Right forelimb (tissue), 1 donor: ENCODE measurements at places on chromosomes 4 and X.

- DNase-seq: no peak
These were observed 147.6 kb upstream of the TBC1D9 start for GRCh38 chr4:140903522-140904475.

GRCh38 chrX:54483946-54484345 lies 12.1 kb downstream of the FGD1 start:
- no peak for DNase-seq

DNA sequence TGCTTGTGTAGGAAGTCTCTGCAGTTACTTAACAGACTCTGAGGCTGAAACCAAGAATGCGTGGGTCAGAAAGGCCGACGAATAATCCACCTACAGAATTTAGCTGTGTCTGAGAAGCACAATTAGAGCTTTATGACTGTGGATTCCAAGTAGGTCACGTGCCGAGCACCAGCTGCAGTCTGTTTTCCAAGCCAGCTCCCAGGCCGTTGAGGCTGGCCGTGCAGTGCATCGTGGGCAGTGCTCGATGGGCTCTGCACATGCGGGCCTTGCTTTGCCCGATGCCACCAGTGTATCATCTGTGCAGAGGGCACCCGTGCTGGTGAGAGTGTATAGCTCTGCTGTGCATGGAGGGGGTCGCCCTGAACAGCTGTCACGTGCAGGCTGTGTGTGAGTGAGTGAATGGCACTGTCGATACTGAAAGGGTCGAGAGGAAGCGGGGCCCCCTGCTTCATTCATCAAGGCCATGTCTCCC lies 67.5 kb upstream of the CLDN34 start:
- DNase-seq: peak; percentile 54

DNA sequence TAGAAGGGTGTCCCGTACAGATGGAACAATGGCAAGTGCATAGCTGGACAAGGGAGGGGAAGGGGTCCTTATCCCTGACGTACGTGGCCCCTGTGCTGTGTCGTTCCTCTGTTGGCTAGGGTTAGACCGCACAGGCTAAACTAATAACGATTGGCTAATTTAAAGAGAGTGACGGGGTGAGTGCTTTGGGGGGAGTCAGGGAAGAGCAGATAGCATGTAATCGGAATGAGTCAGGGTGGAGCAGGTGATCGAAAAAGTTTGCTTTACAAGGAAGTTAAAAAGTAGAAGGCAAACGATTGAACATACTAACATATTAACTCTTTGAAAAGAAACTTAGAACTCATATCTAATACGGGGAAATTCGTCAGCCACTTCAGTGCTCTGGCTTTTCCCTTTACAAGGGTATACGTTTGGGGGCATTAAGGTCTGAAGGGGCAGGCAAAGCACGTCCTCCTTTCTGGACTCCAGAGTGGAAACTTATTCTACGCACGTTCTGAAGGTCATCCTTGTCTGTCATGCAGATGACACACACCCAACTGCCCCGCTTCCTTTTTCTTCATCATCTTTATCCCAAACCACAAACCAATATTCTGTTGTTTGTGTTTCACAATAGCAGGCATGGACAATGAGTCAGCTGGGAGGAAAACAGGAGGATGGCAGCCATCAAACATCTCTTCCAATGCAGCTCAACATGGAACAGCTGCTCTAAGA lies 10.2 kb upstream of the CRLF2 start:
- DNase-seq: no peak

DNA sequence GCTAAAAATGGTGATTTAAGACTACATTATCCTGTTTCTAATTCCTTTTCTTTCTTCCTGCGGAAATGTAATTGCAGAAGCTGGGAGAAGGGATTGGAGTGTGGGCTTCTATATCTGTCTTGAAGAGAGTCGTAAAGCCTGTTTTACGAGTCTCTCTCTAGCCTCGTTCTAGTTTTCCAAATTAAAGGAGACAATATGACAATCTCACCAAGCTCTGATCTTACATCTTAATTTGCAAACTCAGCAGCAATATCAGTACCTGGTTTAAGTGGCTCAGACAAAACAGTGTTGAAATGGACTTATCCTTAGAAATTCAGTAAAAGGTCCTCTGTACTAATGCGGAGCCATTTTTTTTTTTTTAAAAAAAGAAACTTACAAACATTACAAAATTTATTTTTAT lies 349.5 kb upstream of the HAND2 start:
- DNase-seq: no peak

DNA sequence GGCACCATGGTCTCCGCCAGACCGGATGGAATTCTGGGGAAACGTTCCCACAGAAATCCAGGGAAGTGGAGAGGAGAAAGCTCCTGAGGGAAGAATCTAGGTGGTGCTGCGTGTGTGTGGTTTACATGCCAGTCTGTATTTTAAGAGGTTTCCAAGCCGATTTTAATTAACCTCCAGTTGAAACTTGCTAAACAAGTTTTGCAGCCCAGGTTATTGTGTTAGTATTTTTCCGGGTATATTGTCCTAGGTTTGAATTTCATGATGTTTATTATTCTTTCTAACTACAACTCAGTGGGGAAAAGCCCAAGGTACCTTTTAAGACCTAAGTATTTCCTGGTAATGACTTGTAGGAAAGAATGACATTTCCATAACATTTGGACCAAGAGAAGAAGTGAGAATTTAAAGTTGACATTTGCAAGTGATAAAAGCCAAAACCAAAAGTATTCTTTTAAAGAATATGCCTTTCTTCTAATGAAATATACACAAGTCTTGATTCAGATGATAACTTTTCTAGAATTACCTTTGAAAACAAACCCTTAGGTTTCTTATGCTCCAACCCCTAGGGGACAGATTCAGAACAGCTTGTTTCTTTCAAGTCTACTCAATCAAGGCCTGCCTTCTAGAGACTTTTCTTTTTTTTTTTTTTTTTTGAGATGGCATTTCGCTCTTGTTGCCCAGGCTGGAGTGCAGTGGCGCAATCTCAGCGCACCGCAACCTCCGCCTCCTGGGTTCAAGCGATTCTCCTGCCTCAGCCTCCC lies 14.6 kb downstream of the SAT1 start:
- DNase-seq: no peak

- DNase-seq: no peak
These were observed 72.0 kb downstream of the SMARCA5 start for GRCh38 chr4:143585548-143585947.

- no peak for DNase-seq
These were observed 527 bp downstream of the NOA1 start for GRCh38 chr4:56976837-56977320.

DNA sequence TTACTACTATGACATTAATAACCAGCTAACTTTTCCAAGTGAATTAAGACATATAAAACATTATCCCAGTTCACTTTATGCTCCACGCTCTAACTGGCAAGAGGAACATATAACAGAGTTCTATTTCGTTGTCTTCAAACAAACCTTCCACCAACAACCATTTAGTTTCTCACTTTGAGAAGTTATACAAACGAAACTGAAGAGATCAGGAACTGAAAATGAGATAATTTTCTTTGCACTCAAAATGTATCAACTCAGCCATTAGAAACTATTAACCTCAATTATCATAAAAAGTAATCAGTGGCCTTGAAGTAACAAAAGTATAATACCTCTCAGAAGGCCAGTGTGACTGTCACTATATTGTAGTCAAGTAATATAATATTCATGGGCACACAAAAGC lies 70.1 kb downstream of the CHM start:
- no peak for DNase-seq

- DNase-seq: no peak
These were observed 798 bp upstream of the FGFR3 start for GRCh38 chr4:1792158-1792831.

- no peak for DNase-seq
These were observed 91.8 kb downstream of the PDE5A start for GRCh38 chr4:119536572-119537528.

- no peak for DNase-seq
These were observed 49.0 kb downstream of the SH2D1A start for GRCh38 chrX:124395145-124395880.

- DNase-seq: no peak
These were observed 5.5 kb upstream of the NR3C2 start for GRCh38 chr4:148447681-148448080.

- no peak for DNase-seq
These were observed 885.8 kb downstream of the SH3BGRL start for GRCh38 chrX:82087699-82088098.

- no peak for DNase-seq
These were observed 229.9 kb downstream of the COL25A1 start for GRCh38 chr4:109072595-109072994.

GRCh38 chr4:40924096-40924792 lies 174.5 kb downstream of the NSUN7 start:
- DNase-seq: peak; percentile 69
